ENCODE measurements at places on chromosomes 6 and 20. TPM values are rescaled to one million over a fixed set of nuclear protein-coding genes. Genes with fewer than 3 reads are reported as not detected.

GRCh38 chr6:104614394-104614793 is 245.3 kb downstream of the HACE1 start:
- DNase-seq: no peak

GRCh38 chr6:30258204-30258603 is 45.0 kb upstream of the TRIM26 start:
- DNase-seq: no peak

DNA sequence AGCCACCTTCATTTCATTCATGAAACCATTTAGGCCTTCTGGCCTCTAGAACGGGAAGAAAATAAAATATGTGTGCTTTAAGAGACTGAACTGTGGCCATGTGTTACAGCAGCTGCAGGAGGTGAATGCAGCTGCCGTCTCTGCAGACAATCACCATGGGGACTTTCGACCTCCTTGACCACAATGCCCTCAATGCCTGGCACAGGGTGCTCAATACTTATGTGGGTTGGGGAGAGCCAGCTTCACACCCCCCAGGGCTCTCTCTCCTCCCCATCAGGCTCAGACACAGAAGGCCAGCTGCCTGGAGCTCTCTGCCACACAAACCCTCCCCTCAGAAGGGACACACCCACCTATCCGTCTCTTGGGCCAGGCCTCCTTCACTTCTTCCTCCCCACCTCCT is 43.5 kb downstream of the ANKRD60 start:
- no peak for DNase-seq

The SYNDIG1 gene
- total RNA-seq: 0.67 TPM

The STX16 gene
- 38.3 TPM for total RNA-seq

The KHDRBS2 gene
- total RNA-seq: not detected
